ENCODE measurements at places on chromosomes 6 and 20. TPM values are rescaled to one million over a fixed set of nuclear protein-coding genes. Genes with fewer than 3 reads are reported as not detected.

DNA sequence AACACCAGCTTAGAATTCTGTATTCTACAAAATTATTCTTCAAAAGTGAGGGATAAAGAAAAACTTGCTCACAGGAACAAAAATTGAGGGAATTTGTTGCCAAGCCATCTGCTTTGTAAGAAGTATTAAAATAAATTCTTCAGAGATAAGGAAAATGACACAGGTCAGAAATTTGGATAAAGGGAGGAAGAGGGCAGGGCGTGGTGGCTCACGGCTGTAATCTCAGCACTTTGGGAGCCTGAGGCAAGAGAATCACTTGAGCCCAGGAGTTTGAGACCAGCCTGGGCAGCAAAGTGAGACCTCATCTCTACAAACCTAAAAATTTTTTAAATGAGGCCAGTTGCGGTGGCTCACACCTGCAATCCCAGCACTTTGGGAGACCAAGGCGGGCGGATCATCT lies 11.8 kb downstream of the SMIM28 start:
- no peak for DNase-seq

The CST2 gene
- polyA plus RNA-seq = not detected

DNA sequence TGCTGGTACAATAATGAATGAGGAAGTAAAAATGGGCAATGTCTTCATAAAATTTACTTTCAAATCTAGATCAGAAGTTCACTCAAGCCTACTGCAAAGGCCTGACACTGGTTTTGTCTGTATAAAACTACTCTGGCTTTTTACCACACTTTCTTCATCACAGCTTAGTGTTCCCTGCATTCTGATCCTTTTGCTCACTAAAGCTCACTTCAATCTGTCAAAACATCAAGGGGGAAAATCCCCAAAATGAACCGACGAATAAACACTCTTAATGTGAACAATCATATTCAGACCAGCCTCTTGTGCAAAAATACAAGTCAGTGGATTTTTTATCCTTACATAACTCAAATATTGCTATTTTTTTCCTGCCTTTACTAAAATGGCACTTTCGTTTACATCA lies 98.5 kb downstream of the PRDM1 start:
- no peak for DNase-seq

The SSTR4 gene
- not detected for polyA plus RNA-seq

DNA sequence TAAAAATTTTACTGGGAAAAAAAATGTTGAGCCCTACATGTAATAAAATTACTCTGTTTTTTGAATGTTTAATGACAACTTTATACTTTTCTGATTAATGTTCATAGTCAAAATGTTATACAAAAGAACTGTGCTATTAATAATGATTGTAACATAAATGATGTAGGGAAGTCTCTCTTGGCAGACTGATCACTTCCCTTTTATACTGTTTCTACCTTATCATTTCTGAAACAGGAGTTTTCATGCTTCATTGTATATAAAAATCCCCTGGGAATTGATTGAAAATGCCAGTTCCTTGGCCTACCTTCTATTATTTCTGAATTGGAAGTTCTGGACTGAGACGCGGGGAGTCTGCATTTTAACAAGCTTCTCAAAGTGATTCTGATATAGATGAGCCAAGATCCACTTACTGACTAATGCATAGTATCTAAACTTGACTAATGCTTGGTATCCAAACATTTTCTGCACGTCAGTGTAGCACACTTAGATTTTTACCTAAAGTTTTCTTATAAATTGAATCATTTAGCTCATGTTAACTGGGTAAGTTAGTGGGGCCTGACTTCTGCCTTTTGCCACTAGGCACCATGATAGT lies 7.2 kb upstream of the HDAC2 start:
- DNase-seq = no peak

DNA sequence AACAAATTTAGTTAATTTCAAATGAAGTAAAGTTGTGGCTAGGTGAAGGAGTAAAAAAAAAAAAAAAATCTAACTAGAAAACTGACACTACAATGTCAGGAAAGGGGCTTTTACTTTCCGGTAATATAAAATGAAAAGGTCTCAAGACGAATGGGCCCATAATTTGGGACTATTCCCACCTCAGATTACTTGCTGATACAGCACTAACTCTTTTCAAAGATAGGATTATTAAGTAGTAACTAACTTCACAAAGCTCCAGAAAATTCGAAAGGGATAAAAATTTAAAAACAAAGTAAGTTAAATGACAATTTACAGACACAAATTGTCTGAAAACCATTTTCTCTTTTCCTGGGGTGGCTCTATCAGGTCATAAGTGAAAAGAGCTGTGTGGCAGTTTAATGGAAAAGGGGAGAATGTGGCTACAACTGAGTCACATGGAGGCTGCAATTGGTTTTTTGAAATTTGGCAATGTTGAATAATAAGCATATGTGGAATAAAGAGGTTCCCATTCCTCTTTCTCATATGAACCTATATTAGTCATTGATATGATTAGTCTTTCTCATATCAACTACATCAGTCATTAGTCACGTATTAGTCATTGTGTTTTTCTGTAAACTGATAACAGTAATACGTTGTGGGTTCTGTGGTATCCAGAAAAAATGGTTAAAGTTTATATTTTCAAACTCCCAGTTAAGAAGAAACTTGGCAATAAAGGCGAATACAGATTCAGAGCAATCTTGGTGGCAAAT lies 78.0 kb downstream of the RWDD2A start:
- no peak for DNase-seq

DNA sequence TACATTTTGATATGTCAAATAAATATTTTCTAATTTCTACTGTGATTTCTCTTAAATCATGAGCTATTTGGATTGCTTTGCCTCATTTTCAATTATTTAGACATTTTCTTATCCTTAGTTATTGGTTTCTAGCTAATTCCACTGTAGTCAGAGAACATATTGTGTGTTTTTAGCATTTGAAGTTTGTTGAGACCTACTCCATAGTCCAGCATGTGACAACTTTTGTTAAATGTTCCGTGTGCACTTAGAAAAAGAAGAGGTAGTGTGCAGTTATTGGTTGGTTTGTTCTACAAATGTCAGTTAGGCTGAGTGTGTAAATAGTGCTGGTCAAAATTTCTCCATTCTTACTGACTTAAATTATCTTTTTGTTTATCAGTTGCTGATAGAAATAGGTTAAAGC lies 138.8 kb downstream of the BCAS1 start:
- no peak for DNase-seq

DNA sequence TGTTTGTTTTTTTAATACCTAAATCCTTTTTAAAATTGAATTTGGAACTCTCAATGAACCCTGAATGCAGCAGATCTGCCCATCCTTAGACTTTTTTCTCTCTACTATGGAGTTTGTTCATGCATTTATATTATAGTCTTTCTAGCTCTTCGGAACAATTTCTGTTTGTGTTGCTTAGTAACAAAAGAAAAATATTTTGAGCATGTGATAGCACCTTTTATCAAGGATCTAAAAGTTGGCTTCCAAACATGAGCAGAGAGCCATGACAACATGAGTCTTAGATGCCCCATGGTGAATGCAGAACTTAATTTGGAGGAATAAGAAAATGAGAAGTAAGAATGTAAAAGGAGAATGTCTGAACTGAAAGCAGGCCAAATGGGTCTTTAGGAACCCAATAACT lies 133.7 kb downstream of the EDN1 start:
- DNase-seq = no peak

DNA sequence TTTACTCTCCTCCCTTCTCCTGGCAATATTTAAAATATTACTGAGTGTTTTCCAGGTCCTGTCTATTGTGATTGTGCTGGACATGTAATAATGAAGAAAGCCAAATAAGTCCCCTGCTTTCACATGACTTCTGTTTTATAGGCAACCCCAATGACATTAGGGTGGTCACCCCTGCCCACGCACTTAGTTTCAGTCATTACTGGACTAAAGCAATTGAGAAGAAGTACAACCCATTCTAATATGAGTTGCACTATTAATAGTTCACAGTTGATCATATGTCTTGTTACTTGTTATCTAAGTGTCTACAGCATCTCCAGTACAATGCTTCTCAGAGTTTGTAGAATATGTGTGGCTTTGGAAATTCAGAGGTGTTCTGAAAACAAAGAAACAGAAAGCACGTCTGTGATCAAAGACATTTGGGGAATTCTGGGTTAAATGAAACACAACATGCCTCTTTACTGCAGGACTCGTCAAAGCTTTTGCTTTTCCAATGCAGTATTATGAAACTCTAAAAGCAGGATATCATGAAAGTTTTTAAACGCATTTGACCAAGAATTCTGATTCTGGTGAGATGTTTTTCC lies 789.5 kb downstream of the DHX35 start:
- no peak for DNase-seq

The CDH4 gene
- polyA plus RNA-seq = 1.2 TPM

DNA sequence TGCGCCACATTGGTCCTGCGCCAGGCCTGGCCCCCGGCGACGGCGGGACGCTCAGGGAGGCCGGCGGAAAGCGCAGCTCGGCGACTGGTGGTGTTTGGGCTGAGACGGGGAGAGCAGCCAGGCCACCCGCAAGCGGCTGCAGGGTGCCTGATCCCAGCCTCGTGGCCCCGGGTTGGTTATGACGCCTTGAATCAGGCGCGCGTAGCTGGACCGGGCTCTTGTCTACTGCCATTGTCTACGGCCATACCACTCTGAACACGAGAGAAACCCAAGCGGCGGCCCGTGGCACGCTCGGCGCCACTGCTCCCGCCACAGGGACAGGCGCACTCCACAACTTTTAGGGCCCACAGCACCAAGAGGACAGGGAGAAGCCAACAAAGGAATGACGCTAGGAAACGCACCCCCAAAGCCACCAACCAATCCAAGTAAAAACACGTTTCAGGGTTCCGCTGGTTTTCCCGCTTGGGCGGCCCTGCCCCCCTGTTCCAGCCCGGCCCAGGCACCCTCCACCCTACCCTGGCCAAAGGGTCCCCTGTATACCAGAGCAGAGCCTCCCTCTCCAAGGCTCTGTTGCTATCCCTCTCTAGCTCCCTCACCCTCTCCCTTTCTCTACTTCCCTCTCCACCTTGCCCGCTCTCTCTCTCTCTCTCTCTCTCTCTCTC lies 1849.3 kb upstream of the DEFB115 start:
- no peak for DNase-seq

The RSPO3 gene
- polyA plus RNA-seq = 11.7 TPM

The HEY2 gene
- 11.0 TPM for polyA plus RNA-seq

GRCh38 chr6:9564021-9564420 lies 850.9 kb downstream of the TFAP2A start:
- DNase-seq = no peak

- DNase-seq = no peak
These were observed 72.3 kb downstream of the CEP57L1 start for GRCh38 chr6:109167562-109167961.

GRCh38 chr6:89028774-89029173 lies 51.8 kb upstream of the PNRC1 start:
- no peak for DNase-seq

- no peak for DNase-seq
These were observed 28.6 kb downstream of the SPATA2 start for GRCh38 chr20:49886571-49887213.

- no peak for DNase-seq
These were observed 1.9 kb downstream of the BAK1 start for GRCh38 chr6:33578164-33578563.

The SCRT2 gene
- polyA plus RNA-seq = not detected

The RIMS4 gene
- polyA plus RNA-seq = 7.6 TPM

DNA sequence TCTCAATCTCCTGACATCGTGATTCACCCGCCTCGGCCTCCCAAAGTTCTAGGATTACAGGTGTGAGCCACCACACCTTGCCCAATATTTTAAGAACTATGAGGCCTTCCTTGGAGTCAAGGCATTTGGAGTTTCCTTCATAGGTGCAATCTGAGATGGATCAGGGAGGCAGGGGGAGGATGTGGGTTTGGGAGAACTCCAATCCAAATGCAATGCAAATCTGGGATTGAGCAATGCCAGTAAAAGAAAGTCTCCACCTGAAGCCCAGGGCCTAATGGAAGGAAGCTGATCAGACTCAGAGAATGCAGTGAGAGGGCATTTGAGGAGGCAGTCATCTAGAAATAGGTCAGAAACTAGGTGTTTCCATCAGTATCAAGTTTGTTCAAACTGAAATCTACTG lies 21.2 kb downstream of the RSPH3 start:
- no peak for DNase-seq

GRCh38 chr6:82030761-82031503 lies 216.6 kb downstream of the IBTK start:
- no peak for DNase-seq

DNA sequence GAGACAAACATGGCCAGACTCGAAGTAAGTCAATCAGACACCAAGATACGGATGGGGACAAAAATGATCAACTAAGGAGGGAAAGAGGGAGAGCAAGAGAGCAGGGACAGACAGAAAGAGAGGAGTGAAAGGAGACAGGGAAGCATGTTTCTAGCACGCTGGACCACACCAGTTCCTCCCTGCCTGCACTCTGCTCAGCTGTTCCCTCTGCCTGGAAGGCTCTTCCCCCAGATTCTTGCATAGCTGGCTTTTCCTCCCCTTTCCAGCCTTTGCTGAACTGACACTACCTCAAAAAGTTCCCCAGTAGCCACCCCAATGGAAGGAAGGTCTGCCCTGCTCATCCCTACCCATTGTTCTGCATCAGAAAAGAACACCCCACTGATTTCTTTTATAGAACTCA lies 185.9 kb downstream of the MAFB start:
- no peak for DNase-seq

The PPP1R14C gene
- 55.8 TPM for polyA plus RNA-seq

GRCh38 chr20:64131406-64131805 lies 24.0 kb upstream of the NPBWR2 start:
- no peak for DNase-seq

The MBOAT1 gene
- 3.8 TPM for polyA plus RNA-seq

- DNase-seq = no peak
These were observed 45.8 kb upstream of the PIM1 start for GRCh38 chr6:37123957-37124729.

The TPBG gene
- polyA plus RNA-seq = 9.4 TPM

The MAFB gene
- polyA plus RNA-seq = 8.9 TPM

The ZNF133 gene
- 15.9 TPM for polyA plus RNA-seq

DNA sequence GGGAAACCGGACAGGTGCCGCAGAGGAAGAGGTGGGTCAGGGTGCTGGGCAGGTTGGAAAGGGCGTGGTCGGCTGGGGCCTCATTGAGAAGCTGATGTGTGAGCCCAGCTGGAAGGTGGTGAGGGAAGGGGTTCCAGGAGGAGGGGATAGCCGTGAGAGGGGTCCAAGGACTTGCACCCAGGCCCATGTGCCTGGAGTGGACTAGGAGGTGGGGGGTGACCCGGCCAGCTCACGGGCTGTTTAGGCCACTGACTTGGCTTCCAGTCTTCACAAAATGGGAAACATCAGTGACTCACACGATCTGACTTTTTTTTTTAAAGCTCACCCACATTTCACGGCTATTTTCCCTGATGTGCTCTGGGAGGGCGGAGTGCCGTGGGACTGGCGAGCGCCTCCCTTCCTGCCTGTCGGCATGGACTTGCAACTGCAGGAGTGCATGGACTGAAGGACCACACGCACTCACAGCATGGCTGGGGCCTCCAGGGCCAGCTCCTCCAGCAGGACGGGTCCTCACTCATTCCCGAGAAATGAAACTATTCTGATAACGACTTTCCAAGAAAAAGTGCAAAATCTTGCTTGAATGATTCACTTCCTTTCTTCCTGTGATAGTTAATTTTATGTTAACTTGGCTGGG lies 13.5 kb upstream of the PDE10A start:
- no peak for DNase-seq
